RWPE1 (cell line): ENCODE measurements at places on chromosomes 3 and 15.

DNA sequence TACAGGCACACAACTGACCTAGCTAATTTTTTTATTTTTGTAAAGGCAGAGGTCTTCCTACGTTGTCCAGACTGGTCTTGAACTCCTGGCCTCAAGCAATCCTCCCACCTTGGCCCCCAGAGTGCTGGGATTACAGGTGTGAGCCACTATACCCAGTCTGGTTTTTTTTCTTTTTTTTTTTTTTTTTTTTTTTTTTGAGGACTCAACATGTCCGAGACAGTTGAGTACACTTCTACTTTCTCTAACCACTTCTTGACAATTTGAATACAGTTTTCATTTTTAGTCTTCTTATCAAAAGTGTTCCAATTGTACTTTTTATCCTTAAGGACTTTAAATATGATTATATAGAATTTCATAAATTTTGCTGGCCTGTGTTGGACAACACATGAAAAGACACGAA lies 7.4 kb upstream of the GSK3B start:
- DNase-seq, result no peak

DNA sequence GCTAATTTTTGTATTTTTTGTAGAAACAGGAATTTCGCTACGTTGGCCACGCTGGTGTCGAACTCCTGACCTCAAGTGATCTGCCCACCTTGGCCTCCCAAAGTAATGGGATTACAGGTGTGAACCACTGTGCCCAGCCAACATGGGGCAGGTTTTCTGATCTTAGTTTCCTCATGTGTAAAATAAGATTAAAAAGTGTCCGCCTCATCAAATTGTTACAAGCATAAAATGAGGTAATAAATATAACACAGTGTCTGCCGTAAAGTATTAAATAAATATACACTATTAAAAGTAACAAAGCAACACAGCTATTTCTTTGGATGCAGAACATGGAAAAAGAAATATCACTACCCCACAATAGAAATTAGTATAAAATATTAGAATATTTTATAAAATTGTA lies 16.4 kb upstream of the COMMD2 start:
- no peak for DNase-seq

- no peak for DNase-seq
Observed at GRCh38 chr3:129433565-129433964, 5.1 kb upstream of the EFCAB12 start.

DNA sequence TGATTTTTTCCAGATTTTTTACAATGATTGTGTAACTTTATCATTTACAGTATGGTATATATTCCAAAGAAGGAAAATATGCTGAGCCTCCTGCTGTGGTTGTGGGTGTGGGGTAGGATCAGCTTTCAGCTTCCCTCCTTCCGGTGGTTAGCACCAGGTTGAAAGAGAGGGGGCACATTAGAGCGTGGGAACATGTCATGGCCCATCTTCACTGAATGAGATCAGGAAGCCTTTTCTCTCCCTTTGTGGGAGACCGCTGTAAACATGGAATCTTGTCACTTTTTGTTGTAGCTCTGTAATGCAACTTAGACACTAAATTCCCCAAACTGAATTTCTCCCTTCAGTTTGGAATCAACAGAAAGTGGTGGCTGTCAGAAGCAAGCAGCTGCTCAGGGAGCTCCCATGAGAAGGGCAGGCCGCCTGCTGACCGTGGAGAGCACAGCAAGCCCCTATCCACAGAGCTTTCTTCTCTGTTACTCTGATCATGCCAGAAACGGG lies 86.7 kb upstream of the LIMD1 start:
- no peak for DNase-seq

GRCh38 chr15:83837945-83838571 lies 184.1 kb downstream of the ADAMTSL3 start:
- peak; percentile 26 for DNase-seq

DNA sequence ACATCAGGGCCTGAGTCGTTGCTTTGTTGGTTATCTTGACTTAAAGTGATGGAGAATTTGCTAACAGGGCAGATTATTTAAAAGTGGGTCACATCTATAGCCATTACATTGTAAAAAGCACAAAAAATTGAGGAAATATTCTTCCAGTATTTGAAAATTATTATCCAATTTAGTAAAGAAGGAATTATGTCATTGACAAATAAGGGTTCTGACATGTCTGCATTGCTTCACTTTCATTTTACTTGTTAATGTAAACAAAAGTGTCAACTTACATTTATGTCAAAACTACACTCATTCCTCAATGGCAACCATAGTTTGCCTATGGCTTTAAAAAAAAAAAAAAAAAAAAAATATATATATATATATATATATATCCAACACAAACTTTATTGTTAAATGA lies 3.4 kb upstream of the PARP14 start:
- no peak for DNase-seq

GRCh38 chr3:174891524-174892203 lies 32.5 kb downstream of the NAALADL2 start:
- no peak for DNase-seq

GRCh38 chr15:38672814-38673670 lies 108.4 kb upstream of the RASGRP1 start:
- DNase-seq, result no peak

GRCh38 chr3:50450209-50450921 lies 53.1 kb downstream of the CACNA2D2 start:
- no peak for DNase-seq

DNA sequence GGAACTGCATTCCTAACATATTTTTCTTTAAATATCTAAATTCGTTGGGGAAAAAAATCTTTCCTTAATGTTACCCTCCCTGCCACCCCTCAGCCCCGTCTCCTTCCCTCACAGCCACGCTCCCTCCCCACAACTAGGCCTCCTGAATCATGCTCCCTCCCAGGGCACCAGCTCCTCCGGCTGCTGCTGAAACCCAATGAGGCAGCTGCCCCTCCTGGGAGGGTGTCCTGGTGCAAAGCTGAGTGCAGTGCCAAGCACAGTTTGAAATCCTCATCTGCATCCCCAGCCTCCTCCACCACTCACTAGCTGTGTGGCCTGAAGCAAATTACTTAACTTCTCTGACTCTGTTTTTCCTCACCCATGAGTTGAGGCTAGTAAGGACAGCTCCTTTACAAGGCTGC lies 2.7 kb upstream of the NR2E3 start:
- no peak for DNase-seq

GRCh38 chr15:79025201-79025600 lies 65.4 kb downstream of the RASGRF1 start:
- DNase-seq, result no peak

GRCh38 chr3:191301782-191302411 lies 27.3 kb upstream of the CCDC50 start:
- DNase-seq, result no peak
